ENCODE measurements at places on chromosomes 6 and 20.

DNA sequence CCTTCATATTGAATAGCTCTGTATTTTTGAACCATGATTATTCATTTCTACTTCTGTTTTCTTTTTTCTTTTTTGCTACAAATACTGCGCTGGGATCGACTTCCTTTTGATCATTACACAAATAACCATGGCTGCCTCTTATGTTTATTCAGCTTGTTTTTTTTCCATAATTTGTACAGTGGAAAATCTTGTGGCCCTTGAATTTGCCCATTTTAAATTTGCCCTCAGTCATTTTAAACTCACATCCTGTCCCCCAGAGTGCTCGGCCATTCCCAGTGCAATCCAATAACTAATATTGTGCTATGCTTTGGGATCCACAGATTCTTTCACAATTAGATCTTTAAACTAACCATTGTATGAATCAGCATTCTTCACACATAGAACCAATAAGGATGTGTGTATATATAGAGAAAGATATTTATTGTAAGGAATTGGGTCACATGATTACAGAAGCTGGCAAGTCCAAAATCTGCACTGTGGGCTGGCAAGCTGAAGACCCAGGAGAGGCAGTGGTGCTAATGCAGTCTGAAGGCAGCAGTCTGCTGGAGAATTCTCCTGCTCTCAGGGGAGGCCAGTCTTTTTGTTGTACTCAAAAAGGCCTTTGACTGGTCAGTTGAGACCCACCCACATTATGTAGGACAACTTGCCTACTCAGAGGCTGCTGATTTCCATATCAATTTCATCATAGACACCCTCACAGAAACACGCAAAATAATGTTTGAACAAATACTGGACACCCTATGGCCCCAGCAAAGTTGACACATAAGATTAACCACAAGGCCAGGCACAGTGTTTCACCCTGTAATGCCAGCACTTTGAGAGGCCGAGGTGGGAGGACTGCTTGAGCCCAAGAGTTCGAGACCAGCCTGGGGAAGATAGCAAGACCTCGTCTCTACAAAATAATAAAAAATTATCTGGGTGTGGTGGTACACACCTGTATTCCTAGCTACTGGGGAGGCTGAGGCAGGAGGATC lies 147.1 kb downstream of the MTHFD1L start:
- DNase-seq: peak; percentile 44

GRCh38 chr20:24648919-24649318 lies 179.5 kb downstream of the SYNDIG1 start:
- DNase-seq: no peak

GRCh38 chr6:3211681-3212080 lies 15.8 kb downstream of the TUBB2B start:
- no peak for DNase-seq

DNA sequence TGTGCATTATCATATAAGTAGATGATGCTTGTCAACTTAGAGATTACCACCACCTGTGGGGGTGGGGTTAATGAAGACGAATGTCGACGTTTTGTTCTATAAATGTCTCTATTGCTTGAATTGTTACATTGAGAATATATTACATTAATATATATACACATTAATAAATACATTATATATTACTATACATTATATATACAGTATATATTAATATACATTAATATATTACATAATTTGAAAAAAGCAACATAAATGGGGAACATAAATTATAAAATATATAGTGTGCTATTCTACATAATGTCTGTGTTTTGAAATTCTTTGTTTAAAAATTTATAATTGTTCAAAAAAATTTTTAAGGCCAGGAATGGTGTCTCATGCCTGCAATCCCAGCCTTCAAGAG lies 81.1 kb downstream of the ALDH8A1 start:
- no peak for DNase-seq

- DNase-seq: no peak
These were observed 4.4 kb downstream of the ZNF335 start for GRCh38 chr20:45967551-45968080.

- DNase-seq: no peak
These were observed 7.3 kb upstream of the YTHDF1 start for GRCh38 chr20:63223121-63223825.

DNA sequence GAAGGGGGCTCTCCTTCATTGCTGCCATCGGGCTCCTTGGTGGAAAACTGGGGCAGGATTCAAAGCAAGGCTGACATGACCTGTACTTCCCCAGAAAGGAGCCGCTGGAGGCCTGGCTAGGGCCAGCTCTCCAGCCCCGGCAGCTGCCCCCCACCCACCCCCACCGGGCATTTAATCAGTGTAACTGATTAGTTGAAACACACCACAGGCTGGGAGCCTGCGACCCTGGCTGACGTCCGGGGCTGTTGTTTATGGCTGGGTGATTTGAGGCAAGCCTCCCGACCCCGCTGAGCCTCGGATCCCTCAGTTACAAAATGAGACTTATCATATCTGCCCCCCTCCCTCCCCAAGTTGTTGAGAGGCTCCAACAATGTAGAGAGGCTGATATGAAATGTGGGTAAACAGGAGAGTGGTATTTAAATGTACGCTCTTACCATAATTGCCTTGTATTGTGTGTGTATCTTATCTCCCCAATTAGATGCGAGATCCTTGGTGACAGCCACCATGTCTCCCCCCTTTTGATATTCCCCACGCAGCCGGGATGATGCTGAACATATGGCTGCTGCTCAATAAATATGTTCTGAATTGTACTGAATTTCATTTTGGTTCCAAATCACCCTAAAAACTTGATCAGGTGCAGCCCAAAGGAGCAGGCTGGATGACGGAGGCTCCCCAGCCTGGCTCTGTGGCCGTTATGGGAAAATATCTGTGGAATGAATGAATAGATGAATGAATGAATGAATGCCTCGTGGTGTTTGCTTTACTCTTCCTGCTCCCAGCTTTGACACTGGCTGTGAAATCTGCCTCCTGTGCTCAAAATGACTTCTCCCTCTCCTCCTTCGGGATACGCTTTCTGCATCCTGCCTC lies 31.8 kb upstream of the APCDD1L start:
- no peak for DNase-seq

- DNase-seq: no peak
These were observed 1.3 kb downstream of the SLA2 start for GRCh38 chr20:36644706-36645095.

DNA sequence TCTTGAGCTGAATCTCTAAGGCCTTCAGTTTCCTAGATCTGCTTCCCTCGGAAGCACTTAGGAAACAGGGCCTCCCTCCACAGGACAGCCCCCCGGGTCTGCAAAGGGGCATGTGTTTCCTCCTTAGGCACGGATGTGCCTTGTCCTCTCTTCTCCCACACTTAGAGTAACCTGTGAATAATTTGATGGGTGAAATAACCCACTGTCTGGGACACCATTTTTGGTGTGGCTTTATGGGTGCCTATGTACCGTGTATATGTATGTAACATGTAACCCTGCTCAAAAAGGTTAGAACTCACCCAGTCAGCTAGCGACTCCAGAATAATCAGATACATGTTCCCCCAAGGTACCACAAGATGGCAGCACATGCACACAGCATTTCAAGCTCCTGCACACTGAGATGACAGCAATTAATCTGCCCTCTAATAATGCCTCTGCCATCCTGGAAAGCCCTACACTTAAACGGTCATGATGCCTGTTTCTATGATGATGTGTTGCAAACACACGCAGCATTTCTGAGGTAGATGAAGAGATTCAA lies 212.0 kb upstream of the PROKR2 start:
- peak; percentile 76 for DNase-seq

DNA sequence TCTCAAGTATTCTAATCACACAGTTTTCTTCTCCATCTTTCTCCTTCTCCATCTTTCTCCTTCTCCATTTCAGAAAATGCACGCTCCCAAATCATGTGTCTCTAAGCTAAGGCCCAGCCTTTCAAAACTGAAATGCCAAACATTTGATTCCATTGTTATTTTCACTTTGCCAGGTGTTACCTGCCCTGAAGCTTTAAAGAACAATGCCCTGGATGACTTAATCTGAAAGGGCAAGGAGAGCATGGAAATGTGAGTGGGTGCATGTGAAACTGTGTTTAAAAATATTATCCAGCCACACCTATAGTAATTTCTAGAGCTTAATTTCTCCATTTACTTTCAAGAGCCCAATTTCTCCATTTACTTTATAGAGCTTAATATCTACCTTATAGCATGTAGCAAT lies 42.4 kb upstream of the GCLC start:
- no peak for DNase-seq

GRCh38 chr6:3748208-3749066 lies 3.1 kb downstream of the PXDC1 start:
- no peak for DNase-seq

GRCh38 chr20:59016795-59017492 lies 2.3 kb upstream of the TUBB1 start:
- DNase-seq: no peak

GRCh38 chr20:63536241-63536977 lies 767 bp downstream of the PTK6 start:
- no peak for DNase-seq

GRCh38 chr6:15512721-15513120 lies 150.1 kb downstream of the DTNBP1 start:
- no peak for DNase-seq

DNA sequence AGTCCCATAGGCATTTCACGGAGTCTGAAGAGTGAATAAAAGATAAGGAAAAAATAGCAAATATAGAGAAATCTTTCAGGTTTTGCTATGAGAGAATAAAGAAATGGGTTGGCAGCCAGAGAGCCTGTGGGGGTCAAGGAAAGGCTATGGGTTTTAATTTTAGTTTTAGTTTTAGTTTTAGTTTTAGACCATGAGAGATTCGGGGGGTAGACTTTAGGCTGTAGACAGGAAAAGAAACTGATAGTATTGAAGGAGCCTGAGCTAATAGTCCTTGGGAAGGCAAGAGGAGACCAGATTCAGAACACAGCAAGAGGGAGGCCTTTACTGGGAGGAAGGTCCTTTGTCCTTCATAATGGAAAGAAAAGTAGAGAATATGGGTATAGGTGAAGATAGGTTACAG lies 19.3 kb downstream of the DOP1A start:
- DNase-seq: no peak

- no peak for DNase-seq
These were observed 63.9 kb downstream of the MTHFD1L start for GRCh38 chr6:150929416-150929815.

DNA sequence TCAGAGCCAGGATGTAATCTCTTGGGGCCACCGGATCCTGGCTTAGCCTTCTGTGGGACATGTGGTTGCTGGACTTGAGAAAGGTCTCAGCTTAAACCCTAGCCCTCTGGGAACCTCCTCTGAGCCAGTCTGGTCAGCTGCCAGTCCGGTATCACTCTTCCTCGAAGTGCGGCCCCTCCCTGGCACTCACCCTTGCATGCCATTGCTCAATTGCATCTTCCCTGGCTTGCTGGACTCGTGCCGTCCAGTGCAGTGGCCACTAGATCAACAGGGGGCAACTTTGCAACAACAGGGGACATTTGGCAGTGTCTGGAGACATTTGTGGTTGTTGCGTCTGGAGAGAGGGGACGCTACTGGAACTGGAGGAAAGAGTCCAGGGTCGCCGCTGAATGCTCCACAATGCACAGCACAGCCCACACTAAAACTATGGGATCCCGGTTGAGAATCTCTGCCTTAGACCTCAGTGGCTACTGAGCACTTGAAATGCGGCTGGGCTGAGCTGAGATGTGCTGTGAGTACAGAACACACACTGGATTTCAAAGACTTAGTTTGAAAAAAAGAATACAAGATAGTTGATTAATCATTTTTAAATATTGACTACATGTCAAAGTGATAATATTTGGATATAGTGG lies 152.1 kb downstream of the TFAP2C start:
- DNase-seq: no peak

- no peak for DNase-seq
These were observed 56.4 kb downstream of the LYRM4 start for GRCh38 chr6:5204376-5204775.

- peak; percentile 48 for DNase-seq
These were observed 57.1 kb downstream of the KIZ start for GRCh38 chr20:21182832-21183563.

- no peak for DNase-seq
These were observed 84.7 kb upstream of the GCM1 start for GRCh38 chr6:53233309-53233708.

DNA sequence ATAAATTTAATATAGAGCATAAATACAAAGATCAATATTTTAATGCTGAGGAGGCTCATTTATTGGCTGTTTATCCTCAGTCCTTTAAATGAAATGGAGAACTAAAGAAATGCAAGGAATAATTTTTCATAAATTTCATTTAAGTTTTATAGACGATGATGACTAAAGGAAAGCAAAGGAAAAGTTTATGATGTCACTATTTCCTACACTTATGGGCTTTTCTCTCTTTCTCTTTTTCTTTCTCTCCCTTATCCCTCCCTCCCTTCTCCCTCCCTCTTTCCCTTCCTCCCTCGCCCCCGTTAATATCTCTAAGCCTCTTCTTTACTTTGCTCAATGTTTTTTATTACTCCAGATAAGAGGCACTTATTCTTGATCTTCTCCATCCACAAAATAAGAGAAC lies 889.7 kb upstream of the FLRT3 start:
- DNase-seq: no peak

DNA sequence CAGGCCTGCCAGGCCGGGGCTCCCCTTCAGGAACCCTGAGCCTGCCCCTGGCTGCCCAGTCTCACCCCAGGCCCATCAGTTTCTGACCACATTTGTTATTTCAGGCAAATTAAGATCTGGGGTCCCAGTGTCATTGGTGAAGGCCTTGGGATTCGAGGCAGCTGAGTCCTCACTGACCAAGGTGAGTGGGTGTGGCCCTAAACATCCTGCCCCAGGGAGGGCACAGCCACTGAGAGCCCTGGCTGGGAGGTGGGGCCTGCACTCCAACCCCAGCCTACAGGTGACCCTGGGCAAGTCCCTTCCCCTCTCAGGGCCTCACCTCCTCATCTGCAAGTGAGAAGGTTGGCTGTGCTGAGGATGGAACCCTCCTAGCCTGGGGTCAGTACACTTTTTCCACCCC lies 23.8 kb downstream of the BPIFB1 start:
- no peak for DNase-seq

GRCh38 chr20:41551011-41551705 lies 67.0 kb downstream of the CHD6 start:
- DNase-seq: no peak
